ENCODE measurements at places on chromosomes 11 and 22.

GRCh38 chr22:30573594-30574094 is 821 bp downstream of the GAL3ST1 start:
- DNase-seq, result no peak

GRCh38 chr11:59198726-59199125 is 14.0 kb downstream of the MPEG1 start:
- no peak for DNase-seq

DNA sequence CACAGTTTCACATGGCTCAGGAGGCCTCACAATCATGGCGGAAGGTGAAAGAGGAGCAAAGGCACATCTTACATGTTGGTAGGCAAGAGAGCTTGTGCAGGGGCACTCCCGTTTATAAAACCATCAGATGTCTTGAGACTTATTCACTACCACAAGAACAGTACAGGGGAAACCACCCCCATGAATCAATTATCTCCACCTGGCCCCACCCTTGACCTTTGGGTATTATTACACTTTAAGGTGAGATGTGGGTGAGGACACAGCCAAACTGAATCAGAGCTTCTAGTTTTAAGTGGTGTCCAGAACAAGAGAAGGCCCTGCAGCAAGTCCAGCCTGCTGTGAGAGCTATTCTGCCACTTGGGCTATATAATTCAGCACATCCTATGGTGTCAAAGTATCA is 493.7 kb downstream of the ETS1 start:
- DNase-seq, result no peak

DNA sequence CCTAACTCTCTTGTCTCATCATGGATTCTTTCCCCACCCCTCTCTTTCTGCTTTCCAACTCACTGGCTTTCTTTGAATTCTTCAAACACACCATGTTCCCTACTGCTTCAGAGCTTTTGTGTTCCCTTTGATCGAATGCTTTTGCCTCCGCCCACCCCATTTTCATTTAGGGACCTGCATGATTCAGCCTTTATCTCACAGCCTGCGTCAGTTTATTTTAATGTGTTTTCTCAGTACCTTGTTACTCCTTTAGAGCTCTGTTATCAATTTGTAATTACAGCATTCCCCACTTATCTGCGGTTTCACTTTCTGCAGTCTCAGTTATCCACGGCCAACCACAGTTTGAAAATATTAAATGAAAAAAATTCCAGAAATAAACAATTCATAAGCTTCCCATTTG is 451.3 kb downstream of the METTL15 start:
- no peak for DNase-seq

- no peak for DNase-seq
These were observed 28.6 kb downstream of the LIF start for GRCh38 chr22:30217698-30218560.

DNA sequence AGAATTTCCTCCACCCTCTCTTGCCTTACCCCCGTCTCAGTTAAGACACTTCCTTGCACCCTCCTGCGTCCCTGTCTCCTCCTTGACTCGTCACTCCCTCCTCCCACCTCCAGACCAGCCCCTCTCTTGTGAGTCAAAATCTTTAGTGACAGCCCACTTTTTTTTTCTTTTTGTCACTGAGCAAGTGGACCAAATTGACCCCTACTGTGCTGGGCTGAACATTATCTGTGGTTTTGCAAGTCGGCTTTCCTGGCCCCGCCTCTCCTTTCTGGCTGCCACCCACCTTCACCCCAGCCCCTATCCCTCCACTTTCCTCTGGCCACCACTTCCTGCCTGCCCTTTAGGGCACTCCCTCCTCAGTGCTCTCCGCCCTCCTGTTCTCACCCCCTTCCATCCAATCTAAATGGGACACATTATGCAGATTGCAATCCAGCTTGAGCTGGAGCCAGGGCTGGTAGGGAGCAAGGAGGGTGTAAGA is at the start of gene APLNR:
Gene APLNR, minus strand, starts transcription at position 47 of the 478 bp plus-strand sequence. CDS start 246 bp downstream, outside the sequence.
- no peak for DNase-seq

DNA sequence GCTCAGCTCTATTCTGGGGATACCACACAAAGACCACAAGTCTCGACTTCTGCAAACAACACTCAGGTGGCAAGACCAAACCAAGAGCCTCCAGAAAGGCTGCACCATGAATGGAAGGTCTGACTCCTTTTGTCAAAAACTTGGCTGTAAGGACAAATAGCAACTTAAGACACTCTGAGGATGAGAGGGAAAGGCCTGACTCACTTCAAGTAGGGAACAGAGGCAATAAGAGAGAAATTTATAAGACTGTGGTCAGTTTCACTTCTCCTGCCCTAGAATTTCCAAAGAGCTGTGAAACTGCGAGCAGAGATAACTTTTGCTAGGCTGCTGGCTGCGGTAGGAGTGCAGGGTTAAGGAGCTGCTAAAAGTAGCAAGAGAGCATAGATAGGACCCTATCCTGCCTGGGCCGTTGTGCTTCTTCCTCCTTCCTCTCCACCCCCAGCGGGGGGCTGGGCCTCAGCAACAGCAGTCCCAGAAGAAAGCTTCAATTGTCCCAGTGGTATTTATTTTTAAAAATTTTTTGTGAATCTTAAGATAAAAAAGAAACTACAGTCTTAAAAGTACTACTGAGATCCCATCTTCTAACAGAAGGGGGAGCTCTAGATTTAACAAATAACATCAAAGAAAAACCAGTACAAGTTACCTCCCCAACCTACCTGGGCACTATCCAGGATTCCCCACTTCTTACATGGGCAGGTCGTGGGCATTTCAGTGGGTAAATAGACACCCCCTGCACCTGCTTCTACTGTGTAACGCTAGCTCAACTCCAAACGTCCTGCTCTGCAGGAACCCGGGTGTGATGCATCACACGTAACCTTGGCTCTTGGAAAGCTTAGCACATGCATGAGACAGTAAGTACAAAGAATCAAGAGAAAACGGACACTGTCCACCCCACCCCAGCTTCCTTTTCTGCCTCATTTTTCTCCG is 66.4 kb downstream of the SGSM3 start:
- DNase-seq, result no peak

DNA sequence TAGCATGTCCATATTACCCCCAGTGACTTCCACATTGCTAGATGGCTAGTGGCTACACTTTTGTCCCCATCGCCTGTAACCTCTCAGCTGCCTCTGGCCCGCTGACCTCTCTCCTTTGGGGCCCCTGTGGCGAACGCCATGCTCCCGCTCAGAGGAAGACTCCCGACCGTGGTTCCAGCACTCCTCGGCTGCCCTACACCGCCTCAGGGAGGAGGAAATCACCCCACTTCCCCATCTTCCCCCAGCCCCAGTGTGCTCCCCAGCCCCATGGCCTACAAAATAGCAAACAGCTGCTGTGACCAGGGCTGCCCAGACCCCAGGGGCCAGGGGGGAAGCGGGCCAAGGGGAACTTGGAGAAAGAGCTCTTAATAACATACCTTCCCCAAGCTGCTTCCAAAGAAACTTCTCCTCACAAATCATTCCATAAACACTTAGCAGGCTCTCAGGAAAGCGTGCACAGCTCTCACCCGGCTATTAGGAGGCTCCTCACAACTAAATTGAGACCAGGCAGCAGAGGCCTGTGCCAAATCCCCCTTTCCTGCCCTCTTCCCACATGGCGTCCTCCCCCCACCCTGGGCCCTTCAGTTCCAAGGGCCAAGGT is 63.5 kb upstream of the WNT11 start:
- DNase-seq, result no peak

DNA sequence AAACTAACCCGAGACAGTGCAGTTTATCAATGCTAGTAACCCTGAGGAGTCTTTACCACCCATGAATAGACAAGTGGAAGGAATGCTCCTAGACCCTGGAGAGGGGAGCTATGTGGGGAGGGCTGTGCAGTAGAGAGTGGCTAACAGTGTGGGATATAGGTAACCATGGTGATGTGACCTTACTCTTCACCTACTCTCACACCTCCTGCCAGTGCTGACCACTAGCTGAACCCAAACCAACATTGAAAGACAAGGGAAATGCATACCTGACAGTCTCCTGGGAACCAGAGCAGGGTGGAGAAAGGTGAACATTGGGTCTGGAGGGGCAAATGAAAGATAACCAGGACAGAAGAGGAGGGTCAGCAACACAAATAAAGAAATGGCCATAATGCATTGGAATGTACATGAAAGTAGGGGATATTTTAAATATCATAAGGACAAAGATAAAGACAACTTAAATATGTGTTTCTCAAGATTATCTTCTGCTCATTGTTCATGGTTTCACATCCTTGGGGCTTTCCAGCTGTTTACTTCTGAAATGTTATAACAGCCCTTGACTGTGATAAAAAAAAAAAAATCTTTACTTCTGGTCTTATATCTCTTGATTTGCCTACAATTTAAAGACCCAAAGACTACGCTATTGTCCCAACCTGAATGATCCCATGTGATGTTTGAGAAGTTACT is 983.3 kb upstream of the TENM4 start:
- no peak for DNase-seq

DNA sequence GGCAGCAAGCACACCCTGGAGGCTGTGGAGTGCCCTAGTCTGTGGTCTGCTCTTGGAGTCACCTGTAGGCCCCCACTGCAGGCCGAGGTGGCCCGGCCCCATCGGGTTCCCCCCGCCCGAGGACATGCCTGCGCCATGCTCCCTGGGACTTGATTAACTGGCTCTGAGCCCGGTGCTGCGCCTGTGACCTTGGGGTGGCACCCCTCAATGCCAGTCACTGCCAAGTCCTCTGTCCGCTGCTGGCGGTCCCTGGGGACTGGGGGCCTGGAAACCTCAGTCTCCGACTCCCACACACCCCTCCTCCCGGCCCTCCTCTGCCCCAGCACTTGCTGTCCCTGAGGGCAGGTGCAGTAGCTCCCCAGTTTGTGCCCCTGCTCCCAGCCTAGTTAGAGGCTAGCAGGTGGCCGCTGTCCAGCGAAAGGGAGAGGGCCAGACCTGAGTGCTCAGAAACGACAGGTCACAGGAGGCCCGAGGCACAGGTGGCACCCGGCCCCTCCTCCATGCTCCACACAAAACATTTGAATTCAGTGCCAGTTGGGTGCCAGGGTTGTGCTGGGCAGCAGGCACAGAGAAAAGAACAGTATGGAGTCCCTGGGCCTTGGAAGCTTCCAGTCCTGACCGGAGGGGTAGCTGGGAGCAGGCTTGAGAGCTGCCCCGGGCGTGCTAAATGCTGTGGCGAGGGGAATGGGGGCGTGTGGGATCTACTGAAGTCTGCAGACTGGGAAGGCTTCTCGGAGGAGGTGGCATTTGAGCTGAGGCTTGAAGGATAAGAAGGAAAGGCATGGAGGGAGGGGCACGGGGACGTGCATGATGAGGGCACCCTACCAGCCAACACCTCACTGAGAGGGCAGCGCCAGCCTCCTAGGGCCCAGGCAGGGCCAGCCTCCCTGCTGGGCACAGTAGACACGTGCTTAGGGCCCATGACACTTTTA is 16.4 kb upstream of the FLRT1 start:
- no peak for DNase-seq

DNA sequence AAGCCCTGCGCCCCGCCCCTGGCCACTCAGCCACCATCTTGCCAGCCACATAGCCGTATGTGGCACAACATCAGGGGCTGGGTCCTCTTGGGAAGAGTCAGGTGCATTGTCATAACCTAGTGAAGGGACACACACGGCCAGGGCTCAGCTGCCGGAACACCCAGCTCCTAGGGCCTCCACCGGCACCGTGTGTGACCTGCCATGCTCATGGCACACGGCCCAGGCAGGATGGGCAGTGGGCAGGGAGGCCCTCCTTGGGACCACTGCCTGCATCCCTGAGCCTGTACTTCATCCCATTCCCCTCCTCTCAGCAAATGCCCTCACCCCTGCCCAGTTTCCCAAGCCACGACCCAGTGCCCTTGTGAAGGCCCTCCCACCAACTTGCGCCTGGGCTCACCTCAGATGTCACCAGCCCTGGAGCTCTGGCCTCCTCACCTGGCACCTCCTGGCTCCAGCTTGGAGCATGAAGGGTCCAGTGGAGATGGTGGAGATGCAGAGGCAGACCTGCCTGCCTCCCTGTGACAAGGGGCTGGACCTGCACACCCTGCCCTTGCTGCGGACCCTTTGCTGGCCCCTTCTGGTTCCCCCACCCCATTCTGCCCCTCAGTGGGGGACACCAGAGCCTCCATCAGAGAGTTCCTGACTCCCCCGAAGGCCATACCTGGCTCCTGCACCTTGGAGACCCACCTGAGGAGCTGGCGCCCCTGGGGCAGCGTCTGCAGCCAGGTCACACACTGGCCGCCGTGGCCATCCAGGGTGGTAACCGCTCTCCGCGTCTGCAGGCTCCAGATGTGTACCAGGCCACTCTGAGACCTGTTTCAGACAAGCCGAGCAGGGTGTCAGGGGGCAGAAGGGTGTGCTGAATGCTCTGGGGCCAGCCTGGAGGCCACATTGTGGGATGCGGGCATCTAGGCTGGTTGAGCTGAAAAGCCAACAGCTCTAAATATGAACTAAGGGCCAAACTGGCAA is 34.5 kb downstream of the GNB1L start:
- DNase-seq, result no peak

DNA sequence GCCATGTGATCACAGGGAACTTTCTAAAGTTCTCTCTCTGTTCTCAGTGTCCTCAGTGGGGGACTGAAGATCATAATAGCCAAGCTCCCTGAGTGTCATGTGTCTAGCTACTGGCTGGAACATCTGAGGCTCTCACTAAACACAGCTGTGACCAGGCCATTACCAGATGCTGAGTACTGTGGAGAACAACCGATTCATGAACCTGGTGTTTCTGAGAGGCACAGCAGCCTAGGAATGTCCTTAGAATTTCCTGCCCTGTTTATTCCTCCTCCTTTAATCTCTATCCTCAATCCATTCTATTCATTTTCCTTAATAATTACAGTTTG is 93.0 kb downstream of the ME3 start:
- no peak for DNase-seq

GRCh38 chr11:64372802-64373597 is 14.0 kb downstream of the RPS6KA4 start:
- no peak for DNase-seq

DNA sequence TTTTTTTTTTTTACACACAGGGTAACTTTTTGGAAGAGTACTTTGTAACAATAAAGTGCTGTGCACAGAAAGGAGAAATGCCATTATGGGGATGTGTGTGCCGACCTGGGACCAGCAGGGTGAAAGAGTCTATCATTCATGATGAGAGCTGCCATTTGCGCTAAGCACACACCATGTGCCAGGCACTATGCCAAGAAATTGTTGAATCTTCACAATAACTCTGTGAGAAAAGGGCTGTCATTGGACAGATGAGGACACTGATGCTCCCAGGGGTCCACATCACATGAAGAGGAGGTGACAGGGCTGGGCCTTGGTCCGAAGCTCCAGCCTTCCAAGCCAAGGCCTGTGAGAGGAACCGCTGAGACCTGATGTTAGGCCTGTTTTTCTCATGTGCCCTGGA is 5.6 kb downstream of the DUSP18 start:
- DNase-seq, result no peak

- no peak for DNase-seq
These were observed 32.1 kb downstream of the GDPD5 start for GRCh38 chr11:75493626-75494025.

DNA sequence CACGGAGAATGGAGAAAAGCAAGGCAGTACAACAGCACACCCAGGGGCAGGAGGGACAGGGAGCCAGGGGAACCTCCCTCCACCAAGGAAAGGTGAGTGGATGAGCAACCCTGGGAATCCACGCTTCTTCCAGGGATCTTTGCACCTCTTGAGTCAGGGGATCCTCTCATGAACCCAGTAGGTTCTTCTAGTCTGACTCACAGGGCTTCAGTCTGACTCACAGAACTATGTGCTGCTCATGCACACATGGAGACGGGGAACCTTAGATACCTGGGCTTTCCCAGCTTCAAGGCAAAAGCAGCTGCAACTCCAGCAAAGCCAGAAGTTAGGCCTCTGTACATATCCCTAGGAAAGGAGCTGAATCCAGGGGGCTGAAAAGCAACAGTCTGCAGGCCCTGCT is 1021.4 kb upstream of the TENM4 start:
- no peak for DNase-seq

Measured in stimulated activated CD4-positive, alpha-beta T cell treated with anti-CD3 and anti-CD28 coated beads, Interleukin-15, amount 100 ng/mL, for 1 hour (primary cell).